ENCODE measurements at places on chromosomes 7 and 10. TPM values are rescaled to one million over a fixed set of nuclear protein-coding genes. Genes with fewer than 3 reads are reported as not detected.

- no peak for DNase-seq
Measured at GRCh38 chr10:101087965-101088364, 26.2 kb downstream of the KAZALD1 start.

DNA sequence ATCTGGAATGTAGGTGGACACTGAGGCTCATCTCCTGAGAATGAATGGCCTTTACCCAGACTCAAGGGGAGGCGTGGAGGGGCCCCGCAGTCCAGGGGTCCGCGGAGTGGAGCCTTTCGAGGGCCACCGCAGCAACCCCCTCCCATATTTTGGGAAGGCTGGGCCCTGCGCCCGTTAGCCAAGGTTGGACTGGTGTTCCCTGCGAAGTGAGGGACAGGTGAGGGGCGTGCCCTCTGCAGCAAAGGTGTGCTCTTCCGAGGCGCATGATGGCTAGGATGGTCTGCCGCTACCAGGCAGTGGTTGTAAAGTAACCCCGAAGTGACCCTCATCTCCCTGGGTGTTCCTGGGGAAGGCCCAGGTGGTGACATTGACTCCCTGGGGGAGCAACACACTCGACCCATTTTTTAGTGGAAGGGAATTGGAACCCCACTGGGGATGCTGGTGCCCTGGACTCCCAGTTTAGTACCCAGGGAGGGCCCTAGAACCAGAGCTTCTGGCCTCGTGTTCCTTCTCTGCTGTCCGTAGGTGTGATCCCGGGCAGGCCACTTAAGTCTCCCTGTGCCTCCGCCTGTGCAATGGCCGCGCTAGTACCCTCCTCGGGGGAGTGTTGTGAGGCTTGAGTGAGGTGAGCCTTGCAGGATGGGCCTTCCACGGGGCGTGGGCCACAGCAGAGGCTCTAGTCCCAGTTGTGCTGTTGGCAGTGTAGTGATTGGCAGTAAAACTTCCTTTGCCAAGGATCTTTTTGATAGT lies 779 bp downstream of the FAM241B start:
- peak; percentile 3 for DNase-seq

DNA sequence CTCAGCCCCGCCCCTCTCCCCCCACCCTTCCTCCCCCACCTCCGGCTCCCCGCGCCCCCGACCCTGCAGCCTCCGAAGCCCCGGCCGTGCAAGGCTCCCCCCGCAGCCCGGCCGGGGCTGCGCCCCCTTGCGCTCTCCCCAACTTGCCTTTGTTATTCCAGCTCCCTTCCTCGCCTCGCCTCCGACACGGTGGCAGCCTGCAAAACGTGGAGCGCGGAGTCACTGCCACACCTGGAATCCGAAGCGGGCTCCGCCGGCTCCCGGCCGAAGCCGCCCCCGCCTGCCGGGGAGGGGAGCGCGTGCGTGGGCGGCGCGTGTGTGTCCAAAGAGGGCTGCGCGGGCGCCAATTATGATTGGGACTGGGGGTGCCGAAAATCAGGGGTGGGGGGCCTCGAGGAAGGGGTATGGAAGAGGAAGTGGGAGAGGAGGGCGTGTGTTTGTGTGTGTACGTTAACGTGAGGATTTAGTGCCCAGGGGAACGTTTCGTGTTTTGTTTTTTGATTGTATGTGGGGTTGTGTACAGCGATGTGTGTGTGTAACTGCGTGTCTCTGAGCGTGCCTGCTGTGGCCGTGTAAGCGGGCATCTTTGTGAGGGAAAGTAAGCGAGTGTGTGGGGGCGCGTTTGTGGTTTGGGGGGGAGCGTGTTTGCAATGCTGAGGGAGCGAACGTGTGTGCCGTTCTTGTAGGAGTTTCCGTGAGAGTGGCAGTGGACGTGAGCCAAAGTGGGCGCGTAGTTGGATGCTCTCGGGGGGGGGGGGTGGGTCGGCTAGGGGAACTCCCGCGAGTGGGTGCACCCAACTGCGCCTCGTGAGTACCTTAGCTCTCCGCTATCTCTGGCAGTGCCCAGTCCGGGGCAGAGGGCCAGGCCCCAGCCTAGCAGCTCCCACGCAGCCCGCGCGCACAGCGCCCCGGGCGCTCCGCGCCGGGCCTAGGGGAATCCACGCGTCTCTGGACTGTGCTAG lies 1.2 kb upstream of the ZMIZ1 start:
- DNase-seq = peak; percentile 86

DNA sequence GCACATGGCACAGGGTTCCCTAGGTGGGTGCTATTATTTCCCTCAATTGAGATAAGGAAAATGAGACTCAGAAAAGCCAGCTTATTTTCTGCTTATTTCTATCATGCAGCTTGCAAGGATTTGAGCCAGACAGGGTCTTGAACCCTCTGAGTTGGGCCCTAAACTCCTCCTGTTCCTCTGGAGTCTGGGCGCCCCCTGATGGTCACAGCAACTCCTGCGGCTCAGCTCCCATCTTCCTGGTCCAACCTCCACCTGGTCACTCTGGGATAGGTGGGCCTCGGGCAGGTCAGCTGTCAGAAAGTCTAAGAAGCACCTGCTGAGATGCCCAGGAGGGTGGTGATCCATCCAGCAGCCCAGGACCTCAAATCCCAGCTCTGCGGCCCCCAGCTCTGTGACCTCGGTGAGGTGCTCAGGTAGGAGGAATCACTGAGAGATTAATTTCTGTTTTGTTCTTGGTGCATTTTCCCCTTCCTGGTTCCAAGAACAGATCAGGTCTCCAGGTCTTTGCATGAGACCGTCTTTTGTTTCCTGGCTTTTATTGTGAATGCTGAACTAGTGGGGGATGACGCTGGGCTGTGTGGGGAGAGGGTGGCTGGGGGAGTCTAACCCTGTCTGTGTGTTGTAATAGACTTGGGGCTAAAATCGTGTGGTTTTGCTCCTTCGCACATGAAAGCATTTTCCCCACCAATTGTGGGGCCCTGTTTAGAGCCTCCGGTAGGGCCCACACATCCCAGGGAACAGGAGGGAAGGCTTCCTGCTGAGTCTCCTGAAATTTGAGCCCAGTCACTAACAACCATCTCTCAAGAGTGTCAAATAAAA lies 32.8 kb downstream of the TMEM130 start:
- DNase-seq = no peak

DNA sequence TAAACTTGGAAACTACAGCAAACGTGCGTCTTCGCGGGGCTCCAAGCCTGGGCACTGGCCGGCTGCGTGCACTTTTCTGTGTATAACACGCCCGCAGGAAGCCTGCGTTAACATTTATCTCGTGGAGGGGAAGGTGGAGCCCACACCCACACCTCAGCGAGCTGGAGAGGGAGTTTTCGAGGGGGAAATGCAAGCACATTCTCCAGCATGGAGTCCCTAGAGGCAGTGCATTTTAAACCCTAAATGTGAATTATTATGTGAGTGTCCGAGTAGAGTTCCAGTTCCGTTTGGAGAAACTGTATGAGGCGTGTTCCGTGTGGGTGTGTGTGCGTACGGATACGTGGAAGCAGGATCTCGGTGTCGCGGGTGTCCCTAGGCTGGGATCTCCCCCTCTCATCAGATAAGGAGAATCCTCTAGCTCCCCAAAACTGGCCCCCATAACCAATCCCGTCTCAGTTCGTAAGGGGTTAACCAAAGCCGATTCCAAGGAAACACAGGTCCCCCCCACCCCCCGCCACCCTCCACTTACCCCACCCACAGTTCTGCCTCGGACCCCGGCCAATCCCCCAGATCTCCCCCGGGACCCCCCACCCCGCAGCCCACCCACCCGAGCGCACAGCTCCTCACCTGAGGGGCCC lies 403 bp downstream of the CDK6 start:
- no peak for DNase-seq

DNA sequence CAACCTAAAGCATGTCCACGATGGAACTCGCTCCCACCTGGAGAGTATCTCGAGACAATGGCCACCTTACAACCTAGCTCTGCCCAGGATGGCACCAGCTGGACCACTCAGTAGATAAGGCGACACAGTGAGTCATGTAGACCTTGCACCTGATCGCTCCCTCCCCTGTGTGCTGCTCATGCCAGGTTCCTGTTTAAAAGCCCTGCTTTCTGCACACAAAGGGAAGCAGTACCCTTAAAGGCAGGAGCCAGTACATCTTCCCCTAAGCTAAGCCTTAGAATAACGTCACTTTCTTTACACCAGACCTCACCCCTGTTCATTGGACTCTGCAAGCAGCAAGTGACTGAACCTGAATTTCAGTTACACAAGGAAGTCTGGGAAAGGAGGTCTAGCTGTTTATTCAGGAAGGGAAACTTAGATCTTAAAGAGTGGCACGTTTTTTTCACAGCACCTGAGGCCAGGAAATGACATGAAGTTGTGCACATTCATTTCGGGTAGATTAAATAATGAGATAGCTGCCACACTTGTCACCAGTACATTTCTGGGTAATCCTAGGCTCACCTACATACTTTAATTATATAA lies 117.9 kb downstream of the MTPAP start:
- no peak for DNase-seq

- no peak for DNase-seq
Measured at GRCh38 chr10:43710772-43711471, 62.2 kb upstream of the ZNF32 start.

DNA sequence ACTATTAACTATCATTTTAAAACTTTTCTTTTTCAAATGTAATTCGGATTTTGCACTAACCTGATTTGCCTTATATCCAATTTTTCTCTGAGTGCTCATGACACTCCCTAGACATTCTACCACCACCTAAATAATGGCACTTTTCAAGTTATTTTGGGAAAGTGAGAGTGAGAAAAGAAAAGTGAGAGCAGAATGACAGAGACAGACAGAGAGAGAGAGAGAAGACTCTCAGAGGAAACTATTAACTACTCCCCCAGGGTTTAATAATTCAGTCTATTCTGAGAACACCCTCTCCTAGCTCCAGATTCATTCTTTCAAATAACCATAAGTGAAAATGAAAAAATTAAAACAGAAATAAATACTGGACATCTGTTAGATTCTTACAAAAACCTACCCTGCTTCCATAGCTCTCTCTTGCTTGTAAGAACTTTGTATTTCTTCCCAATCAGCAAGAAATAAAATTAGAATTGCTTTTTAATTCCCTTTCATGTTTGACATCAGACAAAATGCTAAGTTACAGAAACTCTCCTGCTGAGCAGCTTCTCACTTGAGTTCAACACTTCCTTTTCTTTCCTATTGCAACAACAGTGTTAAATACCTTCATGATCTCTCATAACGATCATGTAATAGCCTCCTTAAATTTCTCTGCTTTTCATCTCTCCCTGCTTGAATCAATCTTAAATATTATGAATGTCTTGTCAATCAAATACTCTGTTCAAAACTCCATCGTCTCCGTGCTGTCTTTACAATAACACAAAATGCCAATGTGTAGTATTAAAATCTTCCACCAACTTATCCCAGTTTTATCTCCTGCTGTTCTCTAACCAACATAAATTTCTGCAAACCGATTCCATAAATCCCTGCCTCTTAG lies 191.7 kb downstream of the SEMA3E start:
- no peak for DNase-seq

DNA sequence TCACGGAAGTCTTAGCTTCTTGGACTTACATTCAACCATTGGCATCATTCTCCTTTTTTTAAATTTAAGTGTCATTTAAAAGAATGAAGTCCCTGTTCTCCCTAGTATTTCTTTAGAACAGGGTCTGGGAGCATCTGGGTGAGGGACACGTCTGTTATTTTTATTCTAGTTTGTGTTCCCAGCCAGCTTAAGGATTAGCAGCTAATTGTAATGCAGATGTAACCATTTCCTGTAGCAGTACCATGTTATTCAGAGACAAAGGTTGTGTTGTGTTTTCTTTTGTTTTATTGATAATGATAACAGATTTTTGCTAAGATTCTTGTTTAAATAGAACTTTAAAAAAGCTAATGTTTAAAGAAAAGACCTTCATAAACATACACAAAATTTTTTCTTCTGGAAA lies 34.3 kb downstream of the BMS1 start:
- no peak for DNase-seq

TAC1 gene
- polyA plus RNA-seq = not detected

GPRIN2 gene
- polyA plus RNA-seq = 0.20 TPM

KIF5B gene
- 50.3 TPM for polyA plus RNA-seq

HMX3 gene
- polyA plus RNA-seq = not detected

PAX2 gene
- not detected for polyA plus RNA-seq

PLEKHS1 gene
- not detected for polyA plus RNA-seq

PIK3AP1 gene
- polyA plus RNA-seq = not detected

TRIM4 gene
- 10.5 TPM for polyA plus RNA-seq

SLC26A3 gene
- polyA plus RNA-seq = not detected
